ENCODE measurements at places on chromosomes 7 and 10.

DNA sequence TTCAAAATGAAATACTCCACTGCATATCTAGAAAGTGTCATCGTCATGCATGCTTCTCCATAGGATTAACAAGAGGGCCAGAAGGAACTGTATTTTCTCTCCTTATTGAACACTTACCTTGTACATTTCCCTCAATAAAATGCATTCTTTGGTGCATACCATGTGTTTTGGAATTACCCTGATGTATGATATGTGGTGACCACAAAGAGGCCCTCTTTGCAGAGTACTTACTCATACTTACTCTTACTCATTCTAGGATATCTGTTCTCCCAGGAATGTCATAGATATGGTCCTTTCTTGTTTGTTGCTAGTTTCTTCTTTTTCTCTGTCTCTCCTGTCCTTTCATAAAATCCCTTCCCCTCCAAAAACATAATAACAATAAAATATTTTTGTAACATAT, 1087.1 kb upstream of the POT1 start:
- no peak for DNase-seq

- DNase-seq = peak; percentile 17
Observed at GRCh38 chr7:41870461-41871138, 167.7 kb upstream of the INHBA start.

GRCh38 chr10:23556727-23557440, 118.0 kb downstream of the OTUD1 start:
- DNase-seq = peak; percentile 85

GRCh38 chr10:43403911-43404703, 4.9 kb downstream of the HNRNPF start:
- DNase-seq = no peak

DNA sequence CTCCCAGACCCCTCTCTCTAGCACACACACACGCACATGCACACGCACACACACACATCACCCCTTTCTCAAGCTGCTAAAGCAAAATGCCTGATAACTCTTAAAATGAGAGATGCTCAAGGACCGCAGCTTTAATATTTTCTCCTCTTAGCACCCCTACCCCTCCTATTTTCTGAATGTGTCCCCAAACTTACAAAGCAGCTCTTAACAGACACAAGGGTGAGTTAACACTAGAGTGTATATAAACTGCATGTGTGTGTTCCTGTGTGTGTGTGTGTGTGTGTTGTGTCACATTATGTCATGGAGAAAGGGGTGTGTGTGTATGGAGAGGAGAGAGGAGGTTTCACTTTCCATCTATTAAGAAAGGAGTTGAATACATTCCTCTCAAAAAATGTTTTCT, 1.3 kb downstream of the PTN start:
- DNase-seq = no peak

Measured in bone marrow (tissue), 2 donors.